Left renal cortex interstitium (tissue), 4 donors: ENCODE measurements at places on chromosomes 7 and 10.

DNA sequence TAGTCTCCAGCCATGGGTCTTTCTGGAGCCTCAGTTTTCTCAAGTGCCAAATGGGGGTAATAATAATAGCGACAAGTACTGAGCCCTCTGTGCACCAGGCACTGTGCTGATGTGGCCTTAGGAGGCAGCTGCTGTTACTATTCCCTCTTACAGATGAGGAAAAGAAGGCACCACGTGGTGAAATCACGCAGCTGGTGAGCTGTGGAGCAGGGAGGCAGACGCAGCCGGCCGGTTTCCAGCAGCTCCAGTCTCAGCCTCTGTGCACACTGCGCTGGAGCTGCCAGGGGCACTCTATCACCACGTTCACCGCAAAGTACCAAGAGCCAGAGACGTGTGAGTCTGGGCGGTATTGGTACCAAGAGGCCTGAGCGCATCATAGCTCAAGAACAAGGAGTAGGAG lies 9.6 kb downstream of the PYROXD2 start:
- no peak for DNase-seq

- DNase-seq, result no peak
These were observed 617.9 kb upstream of the MKI67 start for GRCh38 chr10:128744092-128744491.

DNA sequence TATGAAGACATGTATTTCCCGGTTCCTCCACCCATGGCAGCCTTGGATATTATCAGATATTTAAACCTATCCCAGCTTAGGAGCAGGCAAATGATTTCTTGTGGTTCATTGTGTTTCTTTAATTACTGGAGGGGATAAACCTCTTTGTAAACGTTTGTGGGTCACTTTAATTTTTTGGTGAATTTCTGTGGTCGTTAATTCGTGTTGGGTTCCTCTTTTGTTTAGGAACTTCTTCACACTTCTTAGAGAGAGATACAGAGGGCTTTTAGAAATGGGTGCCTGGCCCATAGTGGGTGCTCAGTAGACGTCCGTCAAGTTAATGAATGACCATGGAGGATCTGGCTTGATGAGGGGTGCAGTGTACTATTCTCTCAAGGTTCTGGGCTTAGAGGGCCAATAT lies 27.2 kb upstream of the NUB1 start:
- no peak for DNase-seq

- DNase-seq, result no peak
These were observed 17.8 kb upstream of the ERCC6 start for GRCh38 chr10:49556723-49557122.

DNA sequence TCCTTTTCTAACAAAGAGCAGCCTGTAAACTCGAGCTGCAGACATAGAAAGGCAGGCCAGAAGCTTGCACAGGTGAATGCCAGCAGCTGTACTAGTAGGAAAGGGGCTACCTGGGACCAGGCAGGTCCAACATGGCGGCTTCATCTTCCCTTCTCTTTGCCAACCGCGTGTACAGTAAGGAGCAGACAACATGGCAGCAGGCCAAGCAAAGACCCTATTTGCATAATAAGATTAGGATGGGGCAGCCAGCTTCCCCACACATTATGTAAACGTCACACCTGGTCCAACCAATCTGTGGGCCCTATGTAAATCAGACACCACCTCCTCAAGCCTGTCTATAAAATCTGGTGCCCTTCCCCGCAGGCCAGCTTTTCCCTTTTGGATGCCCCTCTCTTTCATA lies 1186.5 kb upstream of the AUTS2 start:
- no peak for DNase-seq

DNA sequence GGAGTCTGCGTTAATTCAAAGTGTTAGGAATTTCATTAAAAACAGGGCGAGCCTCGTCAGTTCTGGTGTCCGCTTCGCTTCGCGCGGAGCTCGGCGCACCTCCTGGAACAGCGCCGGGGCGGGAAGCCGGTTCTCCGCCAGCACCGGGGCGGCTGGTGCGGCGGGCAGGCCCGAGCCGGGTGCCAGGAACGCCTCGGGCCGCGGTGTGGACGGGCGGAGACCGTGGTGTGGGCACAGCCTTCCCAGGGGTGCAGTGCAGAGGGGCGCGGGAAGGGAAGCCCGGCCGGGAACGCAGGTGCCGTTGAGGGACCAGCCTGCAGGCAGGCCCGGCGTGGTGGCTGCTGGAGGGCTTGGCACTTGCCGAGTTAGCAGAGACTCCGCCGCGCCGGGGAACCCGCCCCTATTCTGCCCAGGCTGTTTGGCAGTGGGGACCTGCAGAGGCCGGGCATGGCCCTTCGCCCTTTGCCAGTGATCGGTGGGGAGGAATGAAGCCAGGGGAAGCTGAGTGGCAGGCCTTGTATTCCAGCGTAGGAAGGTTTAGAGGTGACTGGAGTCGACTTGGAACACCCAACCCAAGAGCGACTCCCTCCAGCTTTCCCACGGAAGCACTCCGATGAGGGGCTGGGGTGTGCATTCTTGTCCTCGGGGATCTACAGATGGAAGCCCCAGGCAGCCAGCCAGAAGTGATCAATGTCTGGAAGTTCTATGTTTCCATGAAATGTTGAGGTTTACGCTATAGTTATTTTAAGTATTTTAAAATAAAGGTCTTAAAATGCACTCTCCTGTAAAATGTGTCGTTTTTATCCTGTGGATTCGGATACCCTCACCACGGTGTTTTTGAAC lies 945 bp upstream of the RHEB start:
- no peak for DNase-seq

DNA sequence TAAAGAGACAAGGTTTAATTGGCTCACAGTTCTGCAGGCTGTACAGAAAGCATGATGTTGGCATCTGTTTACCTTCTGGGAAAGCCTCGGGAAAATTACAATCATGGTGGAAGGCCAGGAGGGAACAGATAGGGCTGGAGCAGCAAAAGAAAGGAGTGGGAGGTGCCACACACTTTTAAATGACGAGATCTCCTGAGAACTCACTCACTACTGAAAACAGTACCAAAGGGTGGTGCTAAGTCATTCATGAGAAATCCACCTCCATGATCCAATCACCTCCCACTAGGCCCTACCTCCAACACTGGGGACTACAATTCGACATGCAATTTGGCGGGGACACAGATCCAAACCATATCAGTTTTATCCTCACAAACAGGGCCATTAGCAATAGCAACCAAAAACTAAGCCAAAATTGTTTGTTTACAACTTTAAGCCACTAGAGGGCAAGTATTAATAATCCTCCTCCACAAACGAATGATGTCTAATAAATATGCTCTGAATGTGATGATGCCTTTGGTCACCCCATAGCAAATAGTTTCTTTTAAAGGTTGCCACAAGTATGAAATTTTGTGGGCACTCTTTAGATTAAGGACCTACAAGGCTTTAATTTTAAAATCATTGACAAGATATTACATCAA lies 129.2 kb upstream of the NRBF2 start:
- no peak for DNase-seq

- DNase-seq, result peak; percentile 42
These were observed 573 bp downstream of the BLVRA start for GRCh38 chr7:43758822-43759683.

DNA sequence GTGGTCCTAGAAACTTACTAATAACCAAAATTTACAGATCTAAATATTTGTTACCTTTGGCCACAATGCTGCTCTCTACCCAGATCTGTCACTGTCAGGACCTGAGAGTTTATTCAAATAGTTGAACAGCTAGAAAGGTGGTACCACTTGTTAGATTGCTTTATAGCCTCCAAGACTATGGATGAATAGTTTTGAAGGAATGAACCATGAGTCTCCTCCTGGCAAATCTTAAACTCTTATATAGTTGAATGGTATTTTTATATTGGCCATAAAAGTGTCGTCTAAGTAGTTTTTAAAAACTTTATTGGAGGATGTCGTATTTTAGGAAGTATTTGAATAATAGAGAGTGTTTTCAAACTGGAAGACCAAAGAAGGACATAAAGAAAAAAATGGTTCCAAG lies 178.7 kb downstream of the AHR start:
- DNase-seq, result no peak

GRCh38 chr7:106865130-106866041 lies at the start of gene PIK3CG:
TSS of gene PIK3CG (plus strand) at chr7:106865282. CDS start at chr7:106867562, 2,280 bp downstream.
- DNase-seq, result no peak

DNA sequence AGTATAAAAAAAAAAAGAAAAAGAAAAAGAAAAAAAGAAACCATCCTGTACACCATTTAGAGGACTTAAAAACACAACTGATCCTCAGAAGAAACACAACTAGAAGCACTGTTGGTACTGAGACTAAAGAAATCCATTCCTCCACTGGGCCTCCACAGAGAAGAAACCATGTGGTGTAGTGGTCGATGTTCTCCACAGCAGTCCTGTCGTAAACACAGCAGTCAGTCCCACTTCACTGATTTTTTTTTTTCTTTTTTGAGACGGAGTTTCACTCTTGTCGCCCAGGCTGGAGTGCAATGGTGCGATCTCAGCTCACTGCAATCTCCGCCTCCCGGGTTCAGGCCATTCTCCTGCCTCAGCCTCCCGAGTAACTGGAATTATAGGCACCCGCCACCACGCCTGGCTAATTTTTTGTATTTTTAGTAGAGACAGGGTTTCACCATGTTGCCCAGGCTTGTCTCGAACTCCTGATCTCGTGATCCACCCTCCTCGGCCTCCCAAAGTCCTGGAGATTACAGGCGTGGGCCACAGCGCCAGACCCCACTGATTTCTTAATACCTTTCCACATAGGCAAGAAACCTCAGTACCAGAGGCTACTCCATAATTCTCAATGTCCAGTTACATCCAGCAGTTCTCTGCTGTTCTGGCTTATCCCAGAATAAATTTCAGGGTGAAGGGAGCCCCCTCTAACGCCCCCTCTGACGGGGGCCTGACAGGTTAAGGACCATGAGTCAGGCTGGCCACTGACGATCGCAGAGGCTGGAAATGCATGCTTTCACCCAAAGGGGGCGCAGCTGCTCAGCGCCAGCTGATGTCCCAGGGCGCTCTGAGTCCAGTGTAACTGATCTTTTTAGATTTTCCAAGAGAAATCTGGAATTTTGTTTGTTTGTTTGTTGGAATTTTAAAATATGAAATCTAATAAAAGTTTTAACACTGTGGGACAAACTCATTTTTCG lies 24.8 kb upstream of the FFAR4 start:
- no peak for DNase-seq

GRCh38 chr10:69745698-69746097 lies 56.0 kb upstream of the COL13A1 start:
- no peak for DNase-seq

GRCh38 chr10:131910663-131911314 lies 10.0 kb downstream of the PPP2R2D start:
- DNase-seq, result no peak

DNA sequence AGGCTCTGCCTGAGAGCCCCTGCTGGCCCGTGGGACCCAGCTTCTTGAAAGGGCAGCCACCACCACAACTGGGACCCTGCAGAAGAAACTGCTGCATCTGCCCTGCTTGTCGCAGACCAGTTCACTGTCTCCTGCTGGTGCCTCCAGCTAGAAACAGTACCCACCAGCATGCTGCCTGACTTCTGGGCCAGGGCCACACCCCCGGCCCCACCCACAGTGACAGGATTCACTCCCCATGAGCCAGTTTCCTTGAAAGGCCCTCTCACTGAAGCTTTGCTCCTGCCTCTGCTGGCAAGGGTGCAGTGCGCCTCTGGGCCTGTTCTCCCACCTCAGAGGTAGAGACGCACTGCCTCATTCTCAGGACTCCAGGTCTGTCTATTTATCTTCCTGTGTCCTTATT lies 32.4 kb downstream of the ANXA11 start:
- no peak for DNase-seq

DNA sequence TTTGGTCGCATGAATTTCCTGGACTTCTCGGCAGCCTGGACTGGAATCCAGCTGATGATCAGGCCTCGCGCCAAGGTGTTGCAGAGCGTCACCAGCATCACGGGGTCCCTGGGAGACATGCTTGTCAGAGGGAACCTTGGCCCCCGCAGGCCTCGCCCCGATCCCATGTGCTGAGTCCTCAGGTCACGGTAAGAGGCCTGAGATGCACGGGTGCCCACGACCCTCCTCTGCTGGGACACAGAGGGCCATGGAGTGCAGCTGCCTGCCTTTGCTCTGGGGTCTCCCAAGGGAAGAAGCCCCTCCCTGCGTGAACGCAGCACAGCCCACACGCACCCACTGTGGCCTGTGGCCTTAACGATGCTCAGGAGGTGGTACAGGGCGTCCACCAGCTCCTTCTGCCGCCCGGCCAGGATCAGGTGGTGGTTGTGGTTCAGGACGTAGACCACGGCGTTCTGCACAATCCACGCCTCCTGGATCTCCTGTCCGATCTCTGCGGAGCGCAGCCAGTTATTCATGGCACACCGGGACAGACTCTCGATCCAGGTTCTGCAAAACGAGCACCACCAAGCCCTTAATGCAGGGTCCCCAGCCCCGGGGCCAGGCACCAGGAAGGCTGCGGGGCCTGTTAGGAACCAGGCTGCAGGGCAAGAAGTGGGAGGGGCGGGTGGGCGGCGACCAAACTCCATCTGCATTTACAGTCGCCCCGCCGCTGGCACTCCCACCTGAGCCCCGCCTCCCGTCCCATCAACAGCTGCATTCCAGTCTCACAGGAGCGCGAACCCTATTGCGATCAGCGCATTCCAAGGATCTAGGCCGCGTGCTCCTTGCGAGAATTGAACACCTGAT lies 29.4 kb downstream of the CFAP46 start:
- DNase-seq, result no peak

DNA sequence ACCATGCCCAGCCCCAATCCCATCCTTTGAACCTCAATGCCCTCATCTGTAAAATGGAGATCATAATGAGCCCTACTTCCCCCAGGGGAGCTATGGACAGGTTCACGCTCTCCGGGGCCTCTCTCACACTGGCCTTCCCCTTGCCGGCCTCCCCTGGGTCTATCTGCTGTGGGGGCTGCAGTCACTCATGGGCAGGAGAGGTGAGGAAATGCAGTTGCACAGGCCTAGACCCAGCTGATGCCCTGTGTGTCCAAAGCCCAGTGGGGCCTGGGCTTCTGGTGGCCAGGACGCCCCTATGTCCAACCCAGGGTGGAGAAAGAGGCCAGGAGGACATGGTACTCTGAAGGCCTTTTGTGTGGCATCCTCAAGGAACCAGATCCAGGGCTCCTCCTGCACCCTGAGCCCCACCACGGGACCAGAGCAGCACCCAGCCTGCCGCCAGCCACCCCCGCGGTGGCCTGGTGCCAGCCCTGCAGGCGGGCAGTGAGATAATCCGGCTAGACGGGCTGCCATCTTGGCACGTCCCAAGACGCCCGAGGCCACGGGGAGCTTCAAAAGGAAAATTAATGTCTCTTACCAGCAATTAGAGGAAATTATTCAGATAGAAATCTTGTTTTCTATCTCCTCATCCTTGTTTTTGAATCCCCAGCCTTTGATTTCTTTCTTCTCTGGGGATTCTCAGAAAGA lies 39.0 kb downstream of the MYL10 start:
- DNase-seq, result no peak

DNA sequence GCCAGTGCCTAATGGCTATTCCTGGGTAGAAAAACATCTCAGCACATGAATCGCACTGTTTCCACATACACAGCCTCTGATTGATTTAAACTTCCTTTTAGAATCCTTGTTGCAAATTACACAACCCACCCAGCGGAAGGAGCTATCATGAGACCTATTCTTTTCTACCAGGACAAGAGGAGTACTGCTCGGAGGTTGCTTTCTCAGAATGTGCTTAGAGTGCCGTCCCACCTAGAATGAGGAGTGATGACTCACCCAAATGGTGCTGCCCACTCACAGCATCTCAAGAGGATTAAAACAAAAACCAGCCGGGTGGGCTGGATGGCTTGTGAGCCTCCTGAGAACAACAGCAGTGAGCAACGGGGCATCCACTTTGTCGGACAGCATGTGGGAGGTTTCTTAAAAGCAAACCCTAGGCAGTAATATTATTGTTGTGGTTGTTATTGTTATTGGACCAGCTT lies 128.9 kb downstream of the DGKI start:
- DNase-seq, result no peak

GRCh38 chr7:24733414-24734060 lies 23.7 kb downstream of the GSDME start:
- no peak for DNase-seq

GRCh38 chr7:47654672-47655298 lies 72.9 kb upstream of the TNS3 start:
- no peak for DNase-seq
